ENCODE measurements at places on chromosomes 16 and 17.

GRCh38 chr17:50329716-50330115, 16.2 kb upstream of the XYLT2 start:
- no peaks in the 10 kb centered on the region for H3K36me3 ChIP-seq
- no peak overlapping the region for H3K27ac ChIP-seq
- H3K4me3 ChIP-seq, result no peak overlapping the region
- H3K4me1 ChIP-seq, result no peaks in the 10 kb centered on the region

- H3K27me3 ChIP-seq, result no peaks in the 10 kb centered on the region
- no peak overlapping the region for H3K4me3 ChIP-seq
- no peaks in the 10 kb centered on the region for H3K4me1 ChIP-seq
- H3K36me3 ChIP-seq, result no peaks in the 10 kb centered on the region
- no peak for DNase-seq
Observed at GRCh38 chr16:53925526-53925925, 221.6 kb downstream of the FTO start.

GRCh38 chr17:39598047-39598481, 9.7 kb downstream of the NEUROD2 start:
- no peaks in the 10 kb centered on the region for H3K36me3 ChIP-seq
- H3K27ac ChIP-seq, result no peak overlapping the region

DNA sequence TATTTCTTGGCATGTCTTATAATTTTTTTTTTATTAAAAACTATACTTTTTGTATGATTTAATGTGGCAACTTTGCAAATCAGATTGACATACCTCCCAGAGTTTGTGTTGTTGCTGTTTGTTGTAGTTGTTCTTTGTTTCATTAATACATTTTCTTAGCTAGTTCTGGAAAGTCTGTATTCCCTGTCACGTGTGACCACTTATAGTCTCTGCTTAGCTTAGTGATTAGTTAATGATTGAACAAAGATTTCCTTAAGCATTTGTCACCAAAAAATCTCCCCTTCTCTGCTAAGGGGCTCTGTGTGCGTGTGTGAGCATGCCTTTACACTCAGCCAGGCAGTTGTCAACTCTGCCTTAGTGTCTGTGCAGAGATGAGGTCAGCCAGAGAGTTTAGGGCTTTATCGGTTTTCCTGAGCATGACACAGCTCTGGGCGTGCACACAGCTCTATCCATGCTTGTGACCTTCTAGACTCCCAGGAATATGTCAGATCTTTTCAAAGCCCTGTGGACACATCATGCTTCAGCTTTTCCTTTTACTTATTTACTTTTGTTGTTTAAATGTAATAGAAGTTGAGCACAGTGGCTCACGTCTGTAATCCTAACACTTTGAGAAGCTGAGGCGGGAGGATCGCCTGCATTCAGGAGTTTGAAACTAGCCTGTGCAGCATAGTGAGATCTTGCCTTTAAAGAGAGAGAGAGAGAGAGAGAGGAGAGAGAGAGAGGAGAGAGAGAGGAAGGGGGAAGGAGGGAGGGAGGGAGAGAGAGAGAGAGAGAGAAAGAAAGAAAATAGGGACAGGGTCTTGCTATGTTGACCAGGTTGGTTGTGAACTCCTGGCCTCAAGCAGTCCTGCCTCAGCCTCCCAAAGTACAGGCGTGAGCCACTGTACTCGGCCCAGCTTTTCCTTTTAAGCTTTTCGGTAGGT, 21.9 kb downstream of the DNAI2 start:
- no peak for DNase-seq
- H3K27ac ChIP-seq, result no peak overlapping the region
- H3K4me1 ChIP-seq, result peaks cover 6% of the 10 kb centered on the region
- H3K27me3 ChIP-seq, result no peaks in the 10 kb centered on the region
- no peak overlapping the region for H3K4me3 ChIP-seq

GRCh38 chr17:77810536-77810935, 148.0 kb upstream of the TNRC6C start:
- no peak overlapping the region for H3K4me3 ChIP-seq
- H3K27me3 ChIP-seq, result peaks cover 7% of the 10 kb centered on the region
- H3K27ac ChIP-seq, result no peak overlapping the region

GRCh38 chr17:43528988-43529814, 16.9 kb downstream of the ETV4 start:
- no peaks in the 10 kb centered on the region for H3K27me3 ChIP-seq
- peak; percentile 49 for DNase-seq
- peaks cover 30% of the 10 kb centered on the region for H3K36me3 ChIP-seq
- H3K27ac ChIP-seq, result peak overlapping the region; percentile 67
- peaks cover 17% of the 10 kb centered on the region for H3K4me1 ChIP-seq

GRCh38 chr17:67689534-67690177, 28.1 kb upstream of the NOL11 start:
- H3K4me3 ChIP-seq, result no peak overlapping the region
- H3K4me1 ChIP-seq, result no peaks in the 10 kb centered on the region
- no peaks in the 10 kb centered on the region for H3K27me3 ChIP-seq
- H3K36me3 ChIP-seq, result peaks cover 16% of the 10 kb centered on the region

DNA sequence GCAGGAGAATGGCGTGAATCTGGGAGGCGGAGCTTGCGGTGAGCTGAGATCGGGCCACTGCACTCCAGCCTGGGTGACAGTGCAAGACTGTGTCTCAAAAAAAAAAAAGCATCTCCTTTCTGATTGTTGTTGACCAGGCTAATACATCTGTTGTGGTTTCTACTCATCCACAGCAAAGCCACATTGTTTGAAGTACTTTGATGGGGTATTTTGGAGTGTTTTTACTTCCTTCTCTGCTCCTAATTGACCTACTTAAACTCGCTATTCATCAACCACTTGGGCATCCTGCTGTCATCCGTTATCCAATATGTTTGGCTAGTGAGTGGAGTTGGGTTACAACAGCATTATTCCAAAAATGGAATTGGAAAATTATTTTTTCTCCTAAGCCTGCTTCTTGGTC, 3.5 kb upstream of the CDC27 start:
- H3K27ac ChIP-seq, result no peak overlapping the region
- no peaks in the 10 kb centered on the region for H3K27me3 ChIP-seq
- DNase-seq, result no peak
- H3K4me3 ChIP-seq, result no peak overlapping the region

GRCh38 chr17:4591529-4591928, 7.2 kb downstream of the SMTNL2 start:
- no peaks in the 10 kb centered on the region for H3K4me1 ChIP-seq
- H3K27ac ChIP-seq, result no peak overlapping the region
- H3K27me3 ChIP-seq, result peaks cover 12% of the 10 kb centered on the region
- no peaks in the 10 kb centered on the region for H3K36me3 ChIP-seq
- no peak for DNase-seq
- H3K4me3 ChIP-seq, result no peak overlapping the region

DNA sequence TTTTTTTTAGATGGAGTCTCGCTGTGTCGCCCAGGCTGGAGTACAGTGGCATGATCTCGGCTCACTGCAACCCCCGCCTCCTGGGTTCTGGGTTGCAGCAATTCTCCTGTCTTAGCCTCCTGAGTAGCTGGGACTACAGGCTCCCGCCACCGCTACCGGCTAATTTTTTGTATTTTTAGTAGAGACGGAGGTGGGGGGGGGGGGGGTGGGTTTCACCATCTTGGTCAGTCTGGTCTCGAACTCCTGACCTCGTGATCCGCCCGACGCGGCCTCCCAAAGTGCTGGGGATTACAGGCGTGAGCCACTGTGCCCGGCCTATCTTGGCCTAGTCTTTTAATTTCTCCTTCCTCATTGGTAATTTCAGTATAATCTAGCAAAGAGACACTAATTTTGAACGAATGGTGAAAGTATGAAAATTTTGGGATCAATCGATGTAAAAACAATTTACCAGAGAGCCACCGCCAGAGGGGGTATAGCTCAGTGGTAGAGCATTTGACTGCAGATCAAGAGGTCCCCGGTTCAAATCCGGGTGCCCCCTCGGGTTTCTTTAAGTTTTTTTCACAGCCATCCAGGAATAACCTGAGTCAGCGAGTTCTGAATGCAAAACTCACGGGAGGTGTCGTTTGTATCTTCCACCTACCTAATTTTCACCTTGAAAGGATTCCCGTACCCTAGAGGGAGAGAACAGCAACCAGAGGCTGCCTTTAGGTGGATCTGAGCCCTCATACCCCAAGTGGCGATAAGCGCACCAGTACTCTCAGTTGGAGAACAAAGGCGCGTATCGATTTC, 2.5 kb upstream of the LASP1 start:
- H3K27me3 ChIP-seq, result no peaks in the 10 kb centered on the region
- no peak for DNase-seq
- no peak overlapping the region for H3K4me3 ChIP-seq
- H3K27ac ChIP-seq, result peak overlapping the region; percentile 98
- H3K36me3 ChIP-seq, result peaks cover 6% of the 10 kb centered on the region

GRCh38 chr17:12693640-12694039, 27.9 kb downstream of the MYOCD start:
- H3K27me3 ChIP-seq, result no peaks in the 10 kb centered on the region
- H3K4me3 ChIP-seq, result no peak overlapping the region

GRCh38 chr17:58352596-58353388, 791 bp upstream of the SUPT4H1 start:
- H3K4me1 ChIP-seq, result no peaks in the 10 kb centered on the region
- H3K27ac ChIP-seq, result peak overlapping the region; percentile 70
- peaks cover 37% of the 10 kb centered on the region for H3K36me3 ChIP-seq
- no peak for DNase-seq

- no peak overlapping the region for H3K4me3 ChIP-seq
- no peaks in the 10 kb centered on the region for H3K27me3 ChIP-seq
- no peak overlapping the region for H3K27ac ChIP-seq
- DNase-seq, result no peak
- H3K4me1 ChIP-seq, result no peaks in the 10 kb centered on the region
- H3K36me3 ChIP-seq, result no peaks in the 10 kb centered on the region
Observed at GRCh38 chr17:28954886-28955285, 3.6 kb upstream of the PHF12 start.

DNA sequence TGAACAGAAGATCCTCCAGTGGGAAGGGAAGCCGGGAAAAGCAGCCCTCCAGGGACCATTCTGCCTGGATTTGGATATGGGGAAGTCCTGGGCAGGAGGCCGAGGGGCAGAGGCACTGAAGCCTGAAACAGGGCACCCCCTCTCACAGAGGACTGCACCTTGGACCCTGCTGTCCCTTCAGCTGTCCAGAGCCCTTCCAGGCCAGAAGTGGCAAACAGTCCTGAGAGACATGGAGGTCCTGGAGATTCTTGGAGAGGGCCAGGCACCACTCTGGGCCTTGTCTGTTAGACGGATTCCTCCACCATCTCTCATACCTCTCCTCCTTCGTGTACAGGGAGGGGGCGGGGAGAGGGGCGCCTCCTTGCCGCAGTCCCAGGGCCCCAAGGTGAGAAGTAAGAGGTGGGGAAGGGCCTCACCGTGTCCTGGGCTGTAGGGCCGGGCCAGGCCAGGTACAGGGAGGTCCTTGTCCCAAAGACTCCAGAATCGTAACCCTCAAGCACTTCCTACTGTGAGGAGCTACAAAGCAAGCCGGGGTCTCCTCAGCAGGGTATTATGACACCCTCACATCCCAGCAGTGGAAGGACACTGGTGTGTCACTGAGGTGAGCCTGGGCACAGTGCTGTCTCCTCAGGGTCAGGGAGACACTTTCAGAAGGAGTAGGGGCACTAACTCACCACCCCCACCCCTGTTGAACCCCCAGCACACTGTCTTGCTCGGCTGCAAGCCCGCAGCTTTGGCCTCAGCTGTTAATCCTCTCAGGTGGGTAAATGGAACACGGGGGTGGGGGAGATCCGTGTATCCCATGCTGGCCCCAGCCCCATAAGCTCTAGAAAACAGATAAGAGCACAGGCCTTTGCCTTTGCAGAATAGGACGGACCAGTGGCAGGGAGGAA, 16.6 kb upstream of the TBX2 start:
- H3K4me3 ChIP-seq, result no peak overlapping the region
- H3K27ac ChIP-seq, result no peak overlapping the region
- no peak for DNase-seq
- no peaks in the 10 kb centered on the region for H3K27me3 ChIP-seq
- no peaks in the 10 kb centered on the region for H3K36me3 ChIP-seq

- no peak for DNase-seq
- no peaks in the 10 kb centered on the region for H3K4me1 ChIP-seq
- no peaks in the 10 kb centered on the region for H3K27me3 ChIP-seq
- H3K27ac ChIP-seq, result no peak overlapping the region
Observed at GRCh38 chr17:3507071-3507470, 31.3 kb downstream of the ASPA start.

- H3K27ac ChIP-seq, result no peak overlapping the region
- H3K4me1 ChIP-seq, result peaks cover 14% of the 10 kb centered on the region
- peaks cover 66% of the 10 kb centered on the region for H3K36me3 ChIP-seq
- DNase-seq, result no peak
- no peak overlapping the region for H3K4me3 ChIP-seq
Observed at GRCh38 chr17:77144227-77144626, 3.5 kb downstream of the SEC14L1 start.

- no peaks in the 10 kb centered on the region for H3K27me3 ChIP-seq
- peaks cover 72% of the 10 kb centered on the region for H3K36me3 ChIP-seq
- H3K4me3 ChIP-seq, result no peak overlapping the region
- DNase-seq, result no peak
Observed at GRCh38 chr16:15616012-15616411, 26.9 kb downstream of the MARF1 start.

- H3K4me3 ChIP-seq, result peak within 1 kb of the TSS; percentile 49
- H3K27me3 ChIP-seq, result no peaks in the 10 kb centered on the region
- peaks cover 3% of the 10 kb centered on the region for H3K4me1 ChIP-seq
- H3K36me3 ChIP-seq, result no peaks in the 10 kb centered on the region
- peak; percentile 74 for DNase-seq
Observed at GRCh38 chr16:15434425-15435215, at the start of gene BMERB1. BMERB1 (plus strand) TSS chr16:15434588; CDS start chr16:15434654, 66 bp downstream.

GRCh38 chr17:72931635-72932034, 160.9 kb downstream of the SLC39A11 start:
- H3K4me1 ChIP-seq, result no peaks in the 10 kb centered on the region
- no peak for DNase-seq
- no peaks in the 10 kb centered on the region for H3K27me3 ChIP-seq
- H3K4me3 ChIP-seq, result no peak overlapping the region

DNA sequence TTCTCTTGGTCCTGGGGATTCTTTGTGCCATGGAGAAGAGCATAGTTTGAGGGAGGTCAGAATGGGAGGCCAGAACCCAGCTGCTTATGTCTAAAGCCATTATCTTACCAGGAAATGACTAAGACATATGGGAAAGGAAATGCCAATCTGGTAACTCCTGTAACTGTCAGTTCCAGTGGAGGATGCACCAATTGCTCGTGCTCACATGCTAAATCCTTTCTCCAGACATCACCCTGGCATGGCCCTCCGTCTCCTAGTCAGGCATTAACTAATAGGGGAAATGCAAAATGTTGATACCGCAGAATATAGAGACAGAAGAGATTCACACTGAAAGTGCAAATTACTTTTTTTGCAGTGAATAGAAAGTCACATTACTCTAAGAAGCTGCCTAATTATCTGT, 255.6 kb upstream of the HSBP1 start:
- no peaks in the 10 kb centered on the region for H3K36me3 ChIP-seq
- peaks cover 11% of the 10 kb centered on the region for H3K4me1 ChIP-seq
- DNase-seq, result no peak
- no peak overlapping the region for H3K4me3 ChIP-seq

Measured in RWPE2 (cell line).